ENCODE measurements at places on chromosomes 7 and 10.

DNA sequence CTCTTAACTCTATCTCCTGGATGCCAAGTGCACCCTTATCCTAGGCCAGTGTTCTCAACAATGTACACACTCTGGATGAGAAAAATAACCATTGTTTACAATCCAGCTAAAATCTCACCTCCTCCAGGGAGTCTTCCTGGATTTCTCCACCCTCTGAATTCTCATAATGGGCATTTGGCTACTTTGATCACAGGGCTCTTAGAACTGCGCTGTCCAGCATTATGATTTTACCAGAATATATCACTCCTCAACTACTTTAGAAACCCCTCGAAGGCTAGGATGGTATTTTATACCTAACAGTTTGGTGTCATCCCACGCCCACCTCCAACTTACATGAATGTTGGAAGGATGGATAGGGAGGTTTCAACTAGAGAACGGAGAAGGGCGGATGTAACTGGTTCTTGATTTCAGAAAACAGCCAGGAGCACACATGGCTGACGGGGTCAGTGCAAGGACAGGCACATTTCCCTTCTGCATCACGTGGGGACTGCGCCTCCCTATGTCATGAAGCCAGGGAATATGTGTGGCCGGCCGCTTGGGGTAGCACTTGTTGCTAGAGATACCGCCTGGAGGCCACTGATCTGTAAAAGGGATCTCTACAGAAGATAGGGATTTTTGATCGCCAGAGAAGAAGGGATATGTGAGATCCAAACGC, 1.2 kb upstream of the ATP6V0E2 start:
- peak; percentile 73 for DNase-seq

- DNase-seq, result no peak
These were observed 375.3 kb downstream of the DPP6 start for GRCh38 chr7:154427533-154427932.

- DNase-seq, result no peak
These were observed 66.2 kb upstream of the CCNY start for GRCh38 chr10:35270100-35270499.

DNA sequence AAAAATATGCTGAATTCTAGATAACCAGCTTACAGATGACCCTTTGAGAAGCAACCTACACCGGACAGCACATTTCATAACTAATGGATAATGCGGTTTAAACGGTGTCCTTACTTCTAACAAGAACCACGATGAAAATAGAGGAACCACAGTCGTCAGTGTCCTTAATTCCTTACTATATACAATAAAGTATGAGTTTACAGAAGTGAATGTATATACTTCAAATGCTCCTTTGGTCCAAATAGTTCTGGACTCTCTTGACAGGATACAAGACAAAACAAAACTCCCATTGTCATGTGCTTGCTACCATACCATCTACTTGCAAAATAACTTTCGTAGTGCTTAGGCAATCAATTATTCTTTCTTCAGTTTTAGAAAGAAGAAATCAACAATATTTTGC, 2.4 kb downstream of the NAMPT start:
- no peak for DNase-seq

GRCh38 chr7:19560111-19560883, 148.5 kb downstream of the POLR1F start:
- no peak for DNase-seq

DNA sequence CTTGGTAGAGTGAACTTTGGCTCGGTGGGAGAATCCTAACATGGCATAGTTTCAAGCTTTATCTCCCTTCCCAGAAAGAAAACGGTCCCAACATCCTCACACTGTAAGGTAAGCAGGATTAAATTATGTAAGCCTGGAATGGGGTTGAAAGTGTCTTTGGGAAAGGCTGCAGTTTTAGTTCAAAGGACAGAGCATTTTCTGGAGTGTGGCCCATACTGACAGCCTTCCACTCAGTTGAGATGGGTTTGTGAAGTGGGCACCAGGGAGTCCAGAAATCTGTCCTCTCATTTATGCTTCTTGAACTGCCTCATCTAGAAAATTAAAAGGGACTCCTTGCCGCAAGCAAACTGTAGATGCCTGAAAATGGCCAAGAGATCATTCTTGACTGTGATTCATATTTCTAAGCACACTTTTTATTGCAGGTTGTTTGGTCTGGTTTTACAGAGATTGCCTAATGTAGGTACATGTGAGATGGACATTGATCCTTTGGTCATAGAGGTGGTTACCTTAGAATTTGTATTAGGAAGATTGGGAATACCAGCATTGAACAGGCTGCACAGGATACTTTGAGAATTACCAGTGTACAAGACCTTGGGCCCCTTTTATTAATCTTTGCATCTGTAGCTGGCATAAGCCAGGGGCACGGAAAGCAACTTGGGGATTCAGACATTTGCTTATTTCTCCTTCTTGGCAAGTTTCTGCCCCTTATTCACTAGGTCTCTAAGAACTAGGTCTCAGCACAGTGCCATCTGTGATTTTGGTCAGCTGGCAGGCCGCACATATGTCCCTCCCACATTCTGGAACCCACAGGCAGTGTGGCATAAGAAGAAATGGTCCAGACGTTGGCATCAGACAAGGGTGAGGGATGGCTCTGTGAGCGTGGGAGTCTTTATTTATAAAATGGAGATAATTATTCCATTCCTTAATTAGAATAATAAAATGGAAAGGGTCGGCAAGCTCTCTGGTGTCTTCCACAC, 125.9 kb downstream of the GLCCI1 start:
- DNase-seq, result no peak

- no peak for DNase-seq
These were observed 411.2 kb downstream of the KCNMA1 start for GRCh38 chr10:77226452-77226851.

DNA sequence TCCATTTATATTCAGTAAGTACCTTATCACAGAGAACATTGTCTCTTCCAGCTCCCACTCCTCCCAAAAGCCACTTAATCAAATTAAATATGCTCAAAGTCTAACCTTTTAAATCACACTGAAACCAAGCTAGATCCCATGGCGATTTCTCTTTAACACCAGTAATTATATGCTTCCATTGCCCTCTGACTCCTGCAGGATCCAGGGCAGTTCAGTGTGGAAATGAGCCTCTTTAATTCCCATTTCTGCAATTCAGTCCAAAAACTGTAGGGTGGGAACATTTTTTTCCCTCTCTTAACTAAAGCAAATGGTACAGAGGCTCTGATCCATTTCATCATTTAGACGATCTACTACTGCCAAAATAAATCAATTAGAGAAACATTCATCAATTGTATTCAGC, 872.3 kb upstream of the PHF14 start:
- DNase-seq, result no peak

GRCh38 chr10:124616836-124617130, 127.4 kb downstream of the FAM53B start:
- DNase-seq, result no peak

- DNase-seq, result no peak
These were observed 67.8 kb upstream of the AKR1E2 start for GRCh38 chr10:4758256-4758655.

- no peak for DNase-seq
These were observed 72.1 kb downstream of the DNMBP start for GRCh38 chr10:99937630-99938029.

- no peak for DNase-seq
These were observed 491.4 kb downstream of the PLXNA4 start for GRCh38 chr7:132084776-132085388.
